ENCODE measurements at places on chromosomes 2 and 18.

- DNase-seq = peak; percentile 97
Measured at GRCh38 chr2:75595541-75596395, 35.0 kb upstream of the EVA1A start.

- no peak for DNase-seq
Measured at GRCh38 chr18:9549405-9549804, 65.0 kb downstream of the PPP4R1 start.

DNA sequence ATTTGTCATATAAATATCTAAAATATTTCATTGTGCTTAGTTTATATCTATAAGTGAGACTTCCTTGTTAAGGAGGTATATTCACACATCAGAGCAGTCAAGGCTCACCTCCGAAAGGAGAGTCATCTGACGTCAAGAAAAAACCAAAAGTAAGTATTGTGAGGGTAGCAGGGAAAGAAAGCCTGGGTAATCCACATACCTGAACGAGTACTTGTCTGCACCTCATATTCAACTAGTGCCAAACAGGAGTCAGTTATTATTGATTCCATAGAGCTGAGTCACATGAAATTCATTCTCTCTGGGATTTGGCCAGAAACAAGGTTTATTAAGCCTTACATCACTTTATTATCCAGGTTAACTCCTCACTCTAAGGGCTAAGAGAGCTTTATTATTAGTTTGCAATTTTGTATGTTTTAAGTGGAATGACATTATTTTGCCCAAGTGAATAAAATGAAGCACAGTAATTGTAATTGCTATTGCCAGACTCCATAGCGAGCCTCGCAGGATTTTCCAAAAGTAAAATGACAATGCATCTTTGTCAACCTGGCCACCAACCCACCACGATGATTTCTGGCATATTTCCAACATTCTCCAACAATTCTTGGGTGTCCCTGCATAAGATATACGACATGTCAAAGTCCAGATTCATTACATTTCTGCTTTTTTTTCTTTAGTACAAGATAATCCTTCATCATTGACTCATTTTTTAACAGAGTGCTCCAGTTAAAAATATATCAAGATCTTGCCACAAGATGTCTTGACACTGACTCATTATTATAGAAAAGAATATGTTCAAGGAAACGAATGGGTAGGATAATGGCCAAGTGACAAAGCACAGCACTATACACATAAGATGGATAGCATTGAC lies 1210.4 kb upstream of the ACVR2A start:
- DNase-seq = peak; percentile 96

- DNase-seq = peak; percentile 79
Measured at GRCh38 chr18:48975817-48976649, 25.3 kb upstream of the SMAD7 start.

DNA sequence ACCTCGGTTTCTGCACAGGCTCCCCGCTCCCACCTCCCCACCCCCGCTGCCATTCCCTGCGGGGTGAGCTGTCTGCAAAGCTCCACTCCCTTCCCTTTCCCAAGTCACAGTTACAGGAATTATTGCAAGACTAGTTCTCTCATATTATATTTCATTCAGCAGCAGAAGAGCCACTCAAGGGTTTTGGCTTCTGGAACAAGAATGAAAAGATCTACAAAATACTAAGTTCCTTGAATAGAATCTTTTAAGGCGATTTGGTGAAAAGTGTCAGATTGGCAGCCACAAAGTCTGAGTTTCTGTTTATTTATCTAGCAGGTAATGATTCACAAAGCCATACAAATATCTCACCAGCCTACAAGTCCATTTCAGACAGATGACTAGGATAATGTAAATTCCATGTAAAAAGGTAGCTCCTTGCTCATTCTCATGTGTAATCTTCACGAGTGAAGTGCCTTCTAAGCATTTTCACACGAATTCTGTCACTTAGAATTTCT lies 221.9 kb upstream of the RBBP8 start:
- peak; percentile 58 for DNase-seq

DNA sequence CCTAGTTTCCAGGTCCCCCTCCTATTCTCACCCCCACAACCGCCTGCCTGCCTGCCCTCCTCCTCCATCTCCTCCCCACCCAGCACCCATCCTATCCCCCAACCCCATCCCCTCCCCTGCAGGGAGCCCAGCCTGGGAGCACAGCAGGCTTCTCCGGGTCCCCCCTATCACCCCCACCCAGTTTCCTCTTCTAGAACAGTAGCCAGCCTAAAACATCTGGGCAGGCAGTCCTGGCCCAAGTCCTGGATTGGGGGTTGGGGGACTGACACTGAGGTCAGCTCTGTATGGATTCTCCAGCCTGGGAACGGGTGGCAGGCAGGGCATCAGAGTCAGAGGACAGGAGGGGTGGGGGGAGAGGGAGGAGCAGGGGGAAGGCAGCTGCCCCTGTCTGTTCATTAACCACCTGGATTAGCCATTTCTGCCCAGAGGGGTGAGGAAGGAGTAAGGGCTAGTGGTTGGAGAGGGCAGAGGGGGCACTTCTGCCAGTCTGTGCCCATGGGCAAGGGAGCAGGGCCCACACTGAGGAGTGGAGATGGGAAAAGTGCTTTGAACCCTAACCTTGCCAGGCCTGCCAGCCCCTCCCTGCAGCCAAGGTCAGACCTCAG lies 60.0 kb downstream of the TNS1 start:
- no peak for DNase-seq

DNA sequence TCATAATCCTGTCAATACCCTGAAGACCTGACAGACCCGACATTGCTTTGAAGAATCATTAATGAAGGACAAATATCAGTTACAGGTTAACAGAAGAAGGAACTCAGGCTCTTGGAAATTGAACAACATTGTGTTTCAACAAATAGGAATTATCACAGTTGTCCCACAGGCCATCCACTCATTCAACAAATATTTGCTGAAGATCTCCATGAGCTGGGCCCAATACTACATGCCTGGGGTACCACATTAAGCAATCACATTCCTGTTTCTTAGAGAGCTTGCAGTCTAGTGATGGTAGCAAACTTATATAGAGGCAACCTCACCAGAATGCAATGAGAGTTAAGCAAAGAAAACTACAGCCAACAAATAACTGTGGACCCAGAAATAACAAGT lies 671.6 kb upstream of the ACVR2A start:
- DNase-seq = peak; percentile 29

DNA sequence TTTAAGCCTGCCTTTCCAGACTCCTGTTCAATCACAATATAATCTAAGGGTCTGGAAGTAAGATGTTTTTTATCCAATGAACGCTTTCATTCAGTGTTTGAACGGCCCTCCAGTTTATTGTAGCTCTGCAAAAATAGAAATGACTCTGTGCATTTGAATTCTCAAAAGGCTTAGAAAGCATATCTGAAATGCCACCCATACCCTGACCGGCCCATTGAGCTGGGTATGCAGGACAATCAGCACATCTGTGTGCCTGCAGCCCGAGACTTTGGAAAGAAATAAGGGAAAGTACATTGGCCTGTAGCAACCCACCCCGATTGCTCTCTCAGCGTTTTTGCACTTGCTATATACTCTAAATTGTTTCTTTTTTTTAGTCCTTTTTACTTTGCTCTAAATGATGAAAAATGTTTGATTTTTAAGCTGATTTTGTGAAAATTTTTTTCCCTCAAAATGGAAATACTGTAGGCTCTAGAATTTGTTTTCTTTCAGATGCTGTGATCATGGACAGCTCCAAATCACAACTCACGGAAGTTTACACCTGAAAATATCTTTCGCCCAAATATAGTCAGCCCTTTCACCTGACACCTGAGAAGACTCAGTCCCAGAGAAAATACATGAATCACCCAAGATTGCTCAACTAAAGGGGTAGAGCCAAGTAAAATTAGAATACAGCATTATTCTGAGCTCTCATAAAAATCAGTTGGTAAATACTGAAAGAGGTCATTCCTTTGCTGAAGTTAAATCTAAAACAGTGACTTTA lies 194.5 kb upstream of the SIX3 start:
- DNase-seq = no peak

GRCh38 chr2:221563270-221563985 lies 8.7 kb downstream of the EPHA4 start:
- DNase-seq = no peak

DNA sequence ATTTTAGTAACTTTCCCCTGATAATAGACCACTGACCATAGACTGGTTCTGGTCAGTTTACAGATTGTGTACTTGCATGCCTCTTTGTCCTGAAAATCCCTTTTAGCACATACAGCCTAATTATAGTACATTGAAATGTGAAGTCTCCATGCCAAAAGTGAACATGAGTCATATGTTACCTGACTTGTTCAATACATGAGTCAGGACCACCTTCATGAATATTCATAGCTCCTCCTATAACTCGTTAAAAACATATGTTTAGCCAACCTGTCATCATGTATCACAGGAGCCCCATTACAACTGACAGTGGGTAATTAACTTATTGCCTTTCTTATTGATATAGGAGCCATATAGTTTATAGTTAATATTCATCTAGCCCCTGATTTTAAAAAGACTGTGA lies 78.6 kb downstream of the SH3YL1 start:
- DNase-seq = no peak

- no peak for DNase-seq
Measured at GRCh38 chr2:98705333-98705617, 25.7 kb downstream of the MGAT4A start.

DNA sequence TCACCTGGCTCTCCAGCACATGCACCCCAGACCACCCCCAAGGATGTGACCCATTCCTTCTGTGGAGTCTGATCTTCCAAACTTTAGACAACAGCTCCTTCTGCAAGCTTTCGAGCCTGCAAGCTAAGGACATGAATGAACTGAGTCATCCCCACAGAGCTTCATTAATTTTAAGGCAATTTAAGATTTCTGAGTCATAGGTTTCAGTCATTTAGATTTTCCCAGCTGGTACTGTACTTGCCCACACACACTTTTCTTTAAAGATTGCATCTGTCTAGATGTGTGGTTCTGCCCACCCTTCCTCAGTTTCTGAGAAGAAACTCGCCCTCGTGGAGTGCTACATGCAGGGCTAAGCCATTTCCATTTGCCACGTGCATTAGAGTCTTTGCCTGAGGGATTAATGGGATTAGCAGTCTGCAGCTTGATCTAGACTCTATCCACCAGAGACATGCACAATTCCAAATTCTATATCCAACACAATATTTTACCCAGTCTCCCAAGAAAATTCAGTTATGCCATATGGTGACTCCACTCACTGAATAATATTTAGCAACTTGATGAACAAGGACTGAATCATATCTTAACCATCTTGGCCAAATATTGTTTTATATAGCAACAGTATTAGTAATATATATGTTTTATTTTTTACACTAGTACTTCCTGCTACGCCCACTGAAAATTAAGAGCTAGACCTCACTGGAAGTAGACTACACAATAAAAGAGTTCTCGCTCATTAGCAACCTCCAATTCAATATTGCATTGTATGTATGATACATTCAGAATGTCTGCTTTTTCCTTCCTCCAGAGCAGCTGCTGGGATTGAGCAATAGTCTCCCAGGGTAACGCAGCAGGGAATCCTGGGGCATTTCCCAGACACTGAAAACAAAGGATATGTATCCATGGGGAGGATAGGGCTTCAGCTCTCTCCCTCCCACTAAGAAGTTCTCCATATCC lies 14.3 kb upstream of the TRIB2 start:
- DNase-seq = peak; percentile 92

GRCh38 chr2:113791697-113792590 lies 35.5 kb upstream of the SLC35F5 start:
- DNase-seq = no peak
